ENCODE measurements at places on chromosomes 5 and 9. TPM values are rescaled to one million over a fixed set of nuclear protein-coding genes. Genes with fewer than 3 reads are reported as not detected.

The PGM5 gene
- total RNA-seq: 14.7 TPM

The SEMA6A gene
- 0.36 TPM for total RNA-seq

The CACNA1B gene
- total RNA-seq: not detected

The THBS4 gene
- 0.83 TPM for total RNA-seq

DNA sequence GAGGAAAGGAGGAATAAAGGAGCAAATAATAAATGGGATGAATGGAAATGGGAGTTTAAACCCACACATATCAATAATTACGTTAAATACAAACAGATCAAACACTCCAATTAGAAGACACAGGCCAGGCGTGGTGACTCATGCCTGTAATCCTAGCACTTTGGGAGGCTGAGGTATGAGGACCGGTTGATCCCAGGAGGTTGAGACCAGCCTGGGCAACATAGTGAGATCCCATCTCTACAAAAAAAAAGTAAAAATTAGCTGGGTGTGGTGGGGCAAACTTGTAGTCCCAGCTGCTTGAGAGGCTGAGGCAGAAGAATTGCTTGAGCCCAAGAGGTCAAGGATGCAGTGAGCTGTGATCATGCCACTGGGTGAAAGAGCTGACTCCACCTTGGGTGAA lies 3.7 kb downstream of the BAAT start:
- DNase-seq: no peak

DNA sequence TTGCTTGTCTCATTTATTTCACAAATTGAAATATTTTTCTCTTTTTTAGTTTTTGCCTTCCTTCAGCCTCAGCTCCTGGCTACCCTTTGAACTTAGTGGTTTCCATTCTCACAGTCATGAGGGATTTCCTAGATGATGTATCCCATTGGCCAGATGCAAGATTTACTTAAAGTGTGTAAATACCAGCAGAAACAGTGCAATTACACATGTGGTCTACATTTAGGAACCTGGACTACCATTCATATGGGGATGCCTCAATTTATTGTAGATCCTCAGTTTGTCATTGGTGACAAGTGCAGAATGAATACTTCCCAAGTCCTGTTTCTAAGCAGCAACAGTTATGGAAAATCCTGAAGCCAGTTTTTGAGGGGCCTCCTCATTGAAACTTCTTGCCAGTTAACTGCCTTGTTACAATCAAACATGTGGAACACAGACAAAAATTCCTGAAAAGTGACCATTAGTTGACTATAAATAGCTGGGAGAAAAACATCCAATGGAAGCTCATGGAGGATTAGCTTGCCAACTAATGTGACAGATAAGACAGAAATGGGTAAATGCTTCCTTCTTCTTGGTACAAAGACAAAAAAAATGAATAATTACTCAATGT lies 113.6 kb upstream of the FER start:
- DNase-seq: peak; percentile 48

Data from IMR-90 (cell line).